Fibroblast of skin of right quadriceps (primary cell): ENCODE measurements at places on chromosomes 16 and 17.

- no peak for DNase-seq
Observed at GRCh38 chr17:48095611-48096010, 5.7 kb downstream of the CBX1 start.

DNA sequence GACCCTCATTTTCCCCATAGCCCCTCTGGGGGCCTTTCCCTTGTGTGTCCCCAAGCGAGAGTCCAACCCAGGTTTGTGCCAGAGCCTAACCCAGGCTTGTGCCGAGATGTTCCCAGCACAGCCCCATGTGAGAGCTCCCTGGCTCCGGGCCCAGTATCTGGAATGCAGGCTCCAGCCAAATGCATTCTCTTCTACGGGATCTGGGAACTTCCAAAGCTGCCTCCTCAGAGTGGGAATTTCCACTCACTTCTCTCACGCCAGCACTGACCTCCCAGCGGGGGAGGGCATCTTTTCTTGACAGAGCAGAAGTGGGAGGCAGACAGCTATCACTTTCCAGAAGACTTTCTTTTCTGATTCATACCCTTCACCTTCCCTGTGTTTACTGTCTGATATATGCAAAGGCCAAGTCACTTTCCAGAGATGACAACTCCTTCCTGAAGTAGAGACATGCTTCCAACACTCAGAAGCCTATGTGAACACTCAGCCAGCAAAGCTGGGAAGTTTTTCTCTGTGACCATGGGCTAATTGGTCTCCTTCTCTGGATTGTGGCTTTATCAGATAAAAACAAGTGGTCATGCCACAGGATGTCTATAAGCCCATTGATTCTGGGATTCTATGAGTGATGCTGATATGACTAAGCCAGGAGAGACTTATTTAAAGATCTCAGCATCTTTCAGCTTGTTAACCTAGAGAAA, 2.5 kb upstream of the CCL2 start:
- peak; percentile 90 for DNase-seq

DNA sequence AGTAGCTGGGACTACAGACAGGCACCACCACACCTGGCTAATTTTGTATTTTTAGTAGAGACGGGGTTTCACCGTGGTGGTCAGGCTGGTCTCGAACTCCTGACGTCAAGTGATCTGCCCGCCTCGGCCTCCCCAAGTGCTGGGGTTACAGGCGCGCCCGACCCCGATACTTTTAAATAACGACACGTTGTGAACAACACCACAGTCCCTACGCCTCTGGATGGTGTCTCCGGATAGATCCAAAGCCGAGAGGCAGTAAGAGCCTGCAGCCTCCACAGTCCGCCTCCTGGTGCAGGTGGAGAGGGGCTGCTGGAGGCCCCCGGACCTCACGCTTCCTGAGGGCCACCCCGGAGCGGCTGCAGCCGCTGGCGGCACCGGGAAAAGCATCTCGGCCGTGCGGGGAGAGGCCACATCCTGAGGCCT, 741 bp upstream of the TLCD3A start:
- DNase-seq = peak; percentile 27

- no peak for DNase-seq
Observed at GRCh38 chr17:79137789-79138165, 63.2 kb downstream of the ENGASE start.

GRCh38 chr16:85019659-85020245, 7.8 kb upstream of the KIAA0513 start:
- no peak for DNase-seq

DNA sequence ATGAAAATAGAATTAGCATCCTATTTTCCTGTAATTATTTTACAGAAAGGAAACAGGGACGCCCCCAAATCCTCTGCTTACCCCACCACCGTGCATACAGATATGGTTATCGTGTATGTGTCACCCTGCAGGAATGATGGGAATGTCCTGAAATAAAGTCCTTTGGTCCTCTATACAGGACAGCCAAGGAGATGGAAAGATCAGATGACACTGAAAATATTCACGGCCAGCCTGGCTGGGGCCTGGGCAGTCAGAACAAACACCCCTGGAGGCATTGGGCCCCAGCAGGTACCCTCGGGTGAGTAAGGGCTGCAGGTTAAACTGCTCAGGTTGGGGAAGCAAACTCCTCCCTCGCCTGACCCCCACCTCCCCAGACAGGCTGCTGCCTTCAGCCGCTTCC, 368.0 kb downstream of the FOXL1 start:
- DNase-seq = peak; percentile 61

- peak; percentile 61 for DNase-seq
Observed at GRCh38 chr16:55001931-55002330, 71.3 kb downstream of the IRX5 start.

DNA sequence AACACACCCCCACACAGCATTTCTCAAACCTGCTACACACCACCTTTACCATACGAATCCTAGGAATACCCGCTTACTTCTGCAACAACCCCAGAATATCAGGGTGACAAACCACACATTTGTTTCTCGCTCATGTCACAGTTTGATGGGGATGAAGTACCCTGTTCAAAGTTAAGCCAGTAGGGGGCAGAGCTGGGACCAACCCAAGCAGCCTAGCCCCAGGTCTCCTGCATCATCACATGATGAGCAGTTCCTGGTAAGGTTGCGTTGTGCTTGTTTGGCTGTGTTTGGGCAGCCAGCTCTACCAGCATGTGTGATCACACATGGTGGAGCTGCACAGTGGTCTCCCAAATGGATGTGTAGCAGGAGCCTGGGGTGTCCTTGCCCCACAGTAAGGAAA, 103.6 kb upstream of the C16orf82 start:
- no peak for DNase-seq

GRCh38 chr17:33640629-33641028, 347.5 kb upstream of the ASIC2 start:
- DNase-seq = no peak

DNA sequence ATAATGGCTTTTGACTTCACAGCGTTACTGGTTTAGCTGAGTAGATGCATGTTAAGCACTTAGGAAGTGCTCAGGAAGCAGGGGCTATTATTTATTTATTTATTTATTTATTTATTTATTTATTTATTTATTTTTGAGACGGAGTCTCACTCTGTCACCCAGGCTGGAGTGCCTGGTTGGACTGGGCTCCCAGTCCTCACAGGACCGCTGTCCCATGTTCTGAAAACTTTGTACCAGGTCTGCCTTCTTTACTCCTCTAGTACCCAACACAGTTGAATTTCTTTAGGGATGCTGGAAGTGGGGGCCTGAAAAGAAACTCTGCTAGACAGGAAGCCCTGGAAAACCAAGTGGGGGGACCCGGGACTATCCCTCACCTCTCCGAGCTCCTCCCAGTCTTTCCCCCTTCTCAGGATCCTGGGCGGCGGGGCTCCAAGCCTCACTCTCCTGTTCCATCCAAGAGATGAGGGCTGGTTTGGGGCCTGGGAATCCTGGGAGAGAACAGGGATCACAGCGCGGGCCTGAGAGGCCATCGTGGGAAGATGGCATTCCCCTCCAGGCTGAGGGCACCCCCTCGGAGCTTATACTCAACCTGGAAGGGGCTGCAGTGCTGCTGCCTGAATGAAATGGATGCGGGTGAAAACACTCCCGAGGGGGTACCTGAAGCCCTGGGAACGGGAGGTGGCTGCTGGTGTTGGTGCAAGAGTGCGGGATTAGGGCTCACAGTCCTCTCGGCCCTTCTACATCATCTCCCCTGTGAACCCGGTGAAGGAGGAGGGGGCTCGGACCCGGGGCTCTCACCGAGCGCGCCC, 674 bp downstream of the ZNF688 start:
- peak; percentile 27 for DNase-seq
